ENCODE measurements at places on chromosomes 6 and 20.
A peak's percentile ranks its signal among the peaks of the same experiment; 100 is the strongest.

DNA sequence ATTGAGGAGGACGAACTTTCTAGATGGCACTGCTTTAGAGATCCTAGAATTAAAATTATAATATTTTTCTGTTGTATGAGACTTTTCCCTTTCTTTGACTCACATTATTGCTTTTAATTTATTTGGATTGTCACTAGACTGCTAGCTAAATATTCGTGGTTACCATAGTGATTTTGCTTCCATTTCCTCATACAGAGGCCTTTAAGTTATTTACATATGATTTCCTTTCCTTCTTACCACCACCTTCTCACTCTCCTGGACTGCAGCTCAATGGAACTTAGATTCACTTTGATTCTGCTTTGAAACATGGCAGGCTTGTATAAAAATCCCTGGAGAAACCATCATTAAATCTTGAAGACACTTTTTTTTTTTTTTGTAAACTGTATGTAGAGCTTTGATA is 222.9 kb downstream of the LAMA2 start:
- H3K27ac ChIP-seq = no peak overlapping the region
- H3K4me1 ChIP-seq = no peaks in the 10 kb centered on the region
- no peak for DNase-seq
- peaks cover 2% of the 10 kb centered on the region for H3K27me3 ChIP-seq

- peaks cover 19% of the 10 kb centered on the region for H3K4me1 ChIP-seq
- no peaks in the 10 kb centered on the region for H3K27me3 ChIP-seq
- no peak overlapping the region for H3K4me3 ChIP-seq
These were observed 74.7 kb upstream of the TMEM170B start for GRCh38 chr6:11462742-11463397.

DNA sequence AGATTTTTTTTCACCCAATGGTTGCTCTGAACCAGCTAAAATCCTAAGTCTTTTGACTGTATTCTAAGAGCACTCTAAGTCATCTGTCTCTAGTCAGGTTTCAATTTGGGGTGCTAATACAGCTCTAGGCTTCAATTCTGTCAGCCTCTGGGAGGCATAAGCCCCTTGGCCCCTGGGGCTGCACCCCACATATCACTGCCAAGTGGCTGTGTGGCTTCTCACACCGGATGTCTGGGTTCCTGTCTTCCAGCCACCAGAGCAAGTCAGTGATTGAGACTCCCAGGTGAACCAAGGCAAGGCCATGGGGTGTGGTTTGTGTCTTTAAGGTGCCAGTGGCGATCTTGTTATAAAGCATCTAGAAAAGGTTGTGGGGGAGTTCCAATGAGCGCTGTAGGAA is 136.5 kb downstream of the TMEM242 start:
- no peak overlapping the region for H3K27ac ChIP-seq
- no peaks in the 10 kb centered on the region for H3K27me3 ChIP-seq
- no peak overlapping the region for H3K4me3 ChIP-seq

- no peak for DNase-seq
- H3K4me1 ChIP-seq = peaks cover 5% of the 10 kb centered on the region
- no peaks in the 10 kb centered on the region for H3K36me3 ChIP-seq
- peaks cover 5% of the 10 kb centered on the region for H3K27me3 ChIP-seq
- H3K4me3 ChIP-seq = no peak overlapping the region
These were observed 61.1 kb downstream of the CCN2 start for GRCh38 chr6:131890091-131890490.

GRCh38 chr6:142820338-142821051 is 124.5 kb downstream of the HIVEP2 start:
- peak overlapping the region; percentile 78 for H3K4me3 ChIP-seq
- H3K36me3 ChIP-seq = peaks cover 29% of the 10 kb centered on the region
- peak overlapping the region; percentile 90 for H3K27ac ChIP-seq
- H3K27me3 ChIP-seq = no peaks in the 10 kb centered on the region
- H3K4me1 ChIP-seq = peaks cover 59% of the 10 kb centered on the region
- DNase-seq = no peak

GRCh38 chr6:31293343-31293742 is 21.5 kb upstream of the HLA-C start:
- H3K27ac ChIP-seq = no peak overlapping the region
- H3K4me3 ChIP-seq = no peak overlapping the region
- peaks cover 8% of the 10 kb centered on the region for H3K4me1 ChIP-seq

Measured in activated CD8-positive, alpha-beta memory T cell treated with anti-CD3 and anti-CD28 coated beads, Interleukin-2, amount 10 ng/mL, durations not matched to agents 7 days and 5 days (primary cell).